ENCODE measurements at places on chromosomes 1 and 21.
A peak's percentile ranks its signal among the peaks of the same experiment; 100 is the strongest.

DNA sequence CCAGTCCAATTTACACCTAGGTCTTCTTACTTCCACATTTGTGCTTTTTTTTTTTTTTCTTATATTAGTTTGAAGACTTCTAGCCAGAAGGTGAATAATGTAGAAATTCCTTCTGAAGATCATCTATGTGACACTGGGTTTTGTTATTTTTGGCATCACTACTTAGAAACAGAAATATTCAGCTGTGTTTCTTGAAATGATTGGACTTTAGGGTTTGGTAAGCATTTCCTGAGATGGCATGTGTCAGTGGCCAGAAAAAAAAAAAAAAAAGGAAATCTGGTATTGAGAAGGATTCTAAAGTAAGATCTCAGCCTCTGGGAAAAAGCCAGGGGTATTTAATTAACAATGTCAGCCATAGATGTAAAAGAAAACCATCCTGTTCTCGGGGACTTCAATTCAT lies 43.4 kb upstream of the LRRC8C start:
- no peak for DNase-seq

DNA sequence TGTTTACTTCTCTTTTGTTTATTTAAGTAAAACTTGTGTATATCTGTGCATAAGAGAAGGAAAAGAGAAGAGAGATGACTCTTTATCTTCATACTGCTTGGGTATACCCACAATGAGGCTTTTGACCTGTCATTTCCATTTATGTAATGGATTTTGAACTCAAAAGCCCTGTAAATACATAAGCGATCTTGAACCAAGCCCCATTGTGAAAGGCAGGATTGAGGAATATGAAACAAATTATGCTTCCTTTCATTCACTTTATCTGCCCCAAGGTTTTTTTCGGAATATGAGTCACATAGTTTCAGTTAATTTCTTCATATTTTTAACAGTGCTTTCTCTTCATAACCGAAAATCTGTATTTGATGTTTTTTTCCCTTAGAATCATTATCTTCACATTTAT lies 21.4 kb downstream of the CNST start:
- DNase-seq: no peak

- DNase-seq: no peak
Observed at GRCh38 chr1:222631611-222632208, 13.8 kb downstream of the MIA3 start.

- DNase-seq: no peak
Observed at GRCh38 chr1:230495891-230496385, 69.8 kb upstream of the PGBD5 start.

- DNase-seq: no peak
Observed at GRCh38 chr1:85283475-85284199, 7.2 kb upstream of the BCL10 start.

DNA sequence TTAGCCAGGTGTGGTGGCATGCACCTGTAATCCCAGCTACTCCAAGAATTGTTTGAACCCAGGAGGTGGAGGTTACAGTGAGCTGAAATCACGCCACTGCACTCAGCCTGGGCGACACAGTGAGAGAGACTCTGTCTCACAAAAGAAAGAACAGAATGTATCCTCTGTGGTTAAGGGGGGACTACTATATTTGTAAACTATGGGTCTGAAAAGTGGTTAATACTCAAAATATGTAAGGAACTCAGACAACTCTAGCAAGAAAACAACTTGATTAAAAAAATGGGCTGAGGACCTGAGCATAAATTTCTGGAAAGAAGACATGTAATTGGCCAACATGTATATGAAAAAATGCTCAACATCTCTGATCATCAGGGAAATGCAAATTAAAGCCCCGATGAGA lies 11.2 kb downstream of the FNBP1L start:
- peak; percentile 42 for DNase-seq

DNA sequence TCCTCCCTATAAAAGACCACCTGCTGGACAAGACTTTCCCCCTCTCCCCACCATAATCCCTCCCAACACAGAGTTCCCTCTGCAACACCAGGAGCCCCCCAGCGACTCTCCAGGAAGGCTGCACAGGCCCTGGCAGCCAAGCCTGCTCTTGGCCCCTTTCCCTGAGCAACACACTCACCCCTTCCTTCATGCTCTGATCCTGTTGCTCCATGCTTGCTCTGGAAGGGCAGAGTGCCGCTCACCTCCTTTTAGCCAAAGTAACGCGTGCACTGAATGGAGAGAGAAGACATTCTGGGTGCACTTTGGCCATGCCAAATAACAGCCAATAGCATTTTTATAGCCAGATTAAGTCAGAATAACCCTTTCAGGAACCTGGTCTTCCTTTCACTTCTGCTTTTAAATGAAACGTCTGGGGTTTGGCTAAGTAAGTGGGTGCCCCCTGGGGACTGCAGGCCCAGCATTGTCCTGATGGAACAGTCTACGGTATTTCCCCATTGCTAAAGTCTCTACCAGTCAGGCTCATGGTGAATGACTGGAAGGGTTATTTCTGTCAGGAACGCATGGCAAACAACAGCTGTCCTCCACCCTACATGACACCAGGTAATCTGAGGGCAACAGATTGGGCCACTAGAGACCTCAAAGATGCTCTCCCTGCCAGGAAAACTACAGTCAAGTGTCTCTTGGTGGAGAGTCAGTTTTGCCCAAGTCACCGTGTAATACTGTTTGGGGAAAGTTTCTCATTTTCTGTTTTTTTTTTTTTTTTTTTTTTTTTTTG lies at the start of gene SLC2A5:
Gene SLC2A5 (minus strand): TSS at position 310 of the 775 bp plus-strand sequence. CDS start 99 bp downstream, at position 211.
- DNase-seq: no peak

DNA sequence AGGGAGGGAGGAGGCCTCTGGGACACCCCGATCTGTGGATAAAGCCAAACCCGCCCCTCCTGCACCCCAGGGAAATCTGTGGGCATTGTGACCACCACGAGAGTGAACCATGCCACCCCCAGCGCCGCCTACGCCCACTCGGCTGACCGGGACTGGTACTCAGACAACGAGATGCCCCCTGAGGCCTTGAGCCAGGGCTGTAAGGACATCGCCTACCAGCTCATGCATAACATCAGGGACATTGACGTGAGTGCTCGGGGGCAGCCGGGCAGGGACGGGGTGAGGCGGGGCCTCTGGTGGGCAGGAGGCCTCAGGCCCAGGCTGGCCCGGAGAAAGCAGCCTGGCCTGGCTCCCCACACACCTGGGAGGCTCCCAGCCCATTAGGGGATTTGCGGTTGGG lies 54.7 kb downstream of the ALPL start:
- DNase-seq: no peak

DNA sequence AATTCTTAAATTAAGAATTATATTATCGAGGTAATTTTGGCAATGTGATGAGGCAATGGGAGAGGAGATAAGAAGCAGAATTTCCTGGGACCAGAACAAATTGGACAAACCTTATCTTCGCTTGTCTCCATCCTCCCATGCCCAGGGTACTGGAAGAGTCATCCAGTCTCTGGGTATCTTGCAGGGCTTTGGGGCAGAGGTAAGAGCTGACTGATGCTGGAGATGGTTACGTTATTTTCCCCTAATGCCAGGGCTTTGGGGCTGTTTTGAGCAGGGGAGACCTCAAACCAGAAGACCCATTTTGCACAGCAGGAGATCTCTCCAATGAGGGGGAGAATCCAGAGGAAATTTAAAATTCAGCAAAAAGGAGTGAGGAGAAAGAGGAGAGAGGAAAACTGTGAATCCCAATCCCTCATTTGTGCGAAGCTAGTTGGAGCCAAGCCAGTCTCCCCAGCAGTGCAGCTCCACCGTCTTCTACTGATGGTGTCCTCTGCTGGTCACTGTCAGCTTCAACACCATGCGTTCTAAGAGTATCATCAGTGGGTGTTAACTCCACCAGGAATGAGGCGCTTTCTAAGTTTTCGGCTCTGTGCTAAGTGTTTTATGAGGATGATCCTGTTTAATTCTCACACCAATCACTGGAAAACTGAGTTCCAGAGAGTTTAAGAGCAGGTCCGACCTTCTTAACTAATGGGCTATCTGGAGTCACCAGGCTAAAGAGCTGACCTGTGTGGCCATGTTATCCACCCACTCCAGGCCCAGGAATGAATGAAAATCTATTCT lies 86.8 kb upstream of the CD34 start:
- peak; percentile 28 for DNase-seq

DNA sequence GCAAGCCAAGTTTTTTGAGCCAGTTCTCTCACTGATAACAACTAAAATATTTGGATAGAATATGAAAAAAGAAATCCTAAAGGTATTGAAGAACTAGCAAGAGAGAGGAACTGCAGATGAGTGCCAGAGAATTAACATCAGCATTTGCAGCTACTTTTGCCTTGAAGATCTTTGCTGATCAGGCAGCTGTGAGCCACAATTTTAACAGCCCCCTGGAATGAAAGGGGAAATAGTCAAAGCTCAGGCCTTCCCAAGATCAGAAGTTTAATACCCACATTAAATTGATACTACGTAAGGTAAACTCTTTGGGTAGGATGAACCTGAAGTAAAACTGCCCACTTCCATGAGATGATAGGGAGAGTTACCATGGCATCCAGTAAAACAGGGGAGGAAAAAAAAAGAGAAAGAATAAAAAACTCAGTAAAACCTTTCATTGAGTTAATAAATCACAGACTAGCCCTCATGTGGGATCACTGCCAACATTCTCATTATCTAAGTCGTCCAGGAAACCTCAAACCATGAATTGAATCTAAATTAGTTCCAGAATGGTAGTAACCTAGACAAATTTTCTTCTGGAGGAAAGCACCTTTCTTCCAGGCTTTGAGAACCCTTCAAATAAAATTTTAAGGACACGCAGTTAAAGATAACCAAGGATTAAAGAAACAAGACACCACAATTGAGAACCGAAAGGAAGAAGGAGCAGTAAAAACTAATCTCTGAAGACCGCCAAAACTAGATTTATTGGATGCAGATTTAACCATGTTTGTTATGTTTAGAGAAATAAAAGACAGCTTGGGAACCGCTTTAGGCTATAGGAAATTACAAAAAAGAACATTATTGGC lies 28.3 kb downstream of the SCP2 start:
- DNase-seq: peak; percentile 54

DNA sequence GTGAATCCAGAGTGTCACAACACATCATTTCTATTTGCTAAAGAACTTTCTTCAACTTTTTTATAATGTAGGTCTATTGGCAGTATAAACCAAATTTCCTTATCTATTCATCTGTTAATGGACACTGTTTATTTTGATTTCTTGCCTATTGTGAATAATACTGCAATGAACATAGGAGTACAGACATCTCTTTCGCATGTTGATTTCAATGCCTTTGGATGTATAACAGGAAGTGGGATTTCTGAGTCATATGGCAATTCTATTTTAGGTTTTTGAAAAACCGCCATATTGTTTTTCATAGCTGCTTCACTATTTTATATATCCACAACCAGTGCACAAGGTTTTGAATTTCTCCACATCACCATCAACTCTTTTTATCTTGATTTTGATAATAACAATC lies 198.7 kb downstream of the KCNT2 start:
- DNase-seq: peak; percentile 32

DNA sequence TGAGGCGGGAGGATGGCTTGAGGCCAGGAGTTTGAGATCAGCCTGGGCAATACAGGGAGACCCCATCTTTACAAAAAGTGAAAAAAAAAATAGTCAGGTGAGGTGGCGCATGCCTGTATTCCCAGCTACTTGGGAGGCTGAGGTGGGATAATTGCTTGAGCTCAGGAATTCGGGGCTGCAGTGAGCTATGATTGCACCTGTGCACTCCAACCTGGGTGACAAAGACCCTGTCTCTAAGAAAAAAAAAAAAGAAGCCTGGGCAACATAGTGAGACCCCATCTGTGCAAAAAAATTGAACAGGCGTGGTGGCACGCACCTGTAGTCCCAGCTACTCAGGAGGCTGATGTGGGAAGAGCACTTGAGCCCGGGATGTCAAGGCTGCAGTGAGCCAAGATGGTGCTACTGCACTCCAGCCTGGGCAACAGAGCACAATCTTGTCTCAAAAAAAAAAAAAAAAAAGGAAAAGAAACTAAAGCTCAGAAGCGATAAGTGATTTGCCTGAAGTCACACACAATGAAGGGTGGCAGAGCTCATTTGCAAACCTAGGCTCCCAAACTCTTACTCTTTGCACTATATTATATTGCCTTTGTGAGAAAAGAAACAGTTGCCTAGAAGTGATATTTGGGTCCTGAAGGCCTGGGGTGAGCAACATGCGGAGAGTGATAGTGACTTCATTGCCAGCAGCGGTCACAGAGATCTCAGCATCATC lies 2.0 kb downstream of the CCDC24 start:
- DNase-seq: no peak

DNA sequence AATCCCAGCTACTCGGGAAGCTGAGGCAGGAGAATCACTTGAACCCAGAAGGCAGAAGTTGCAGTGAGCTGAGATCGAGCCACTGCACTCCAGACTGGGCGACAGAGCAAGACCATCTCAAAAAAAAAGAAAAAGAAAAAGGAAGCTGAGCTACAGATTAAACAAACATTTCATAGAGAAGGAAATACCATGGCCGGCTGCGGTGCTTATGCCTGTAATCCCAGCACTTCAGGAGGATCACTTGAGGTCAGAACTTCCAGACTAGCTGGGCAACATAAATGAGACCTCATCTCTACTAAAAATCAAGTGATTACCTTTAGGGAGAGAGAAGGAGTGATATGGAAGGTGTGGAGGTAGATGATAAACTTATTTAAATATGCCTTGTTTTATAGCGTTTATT lies 14.0 kb upstream of the CFAP126 start:
- DNase-seq: no peak

- DNase-seq: no peak
Observed at GRCh38 chr1:173056365-173056764, 5.6 kb upstream of the TNFSF18 start.

- DNase-seq: no peak
Observed at GRCh38 chr1:8922962-8923361, 22.7 kb upstream of the CA6 start.

DNA sequence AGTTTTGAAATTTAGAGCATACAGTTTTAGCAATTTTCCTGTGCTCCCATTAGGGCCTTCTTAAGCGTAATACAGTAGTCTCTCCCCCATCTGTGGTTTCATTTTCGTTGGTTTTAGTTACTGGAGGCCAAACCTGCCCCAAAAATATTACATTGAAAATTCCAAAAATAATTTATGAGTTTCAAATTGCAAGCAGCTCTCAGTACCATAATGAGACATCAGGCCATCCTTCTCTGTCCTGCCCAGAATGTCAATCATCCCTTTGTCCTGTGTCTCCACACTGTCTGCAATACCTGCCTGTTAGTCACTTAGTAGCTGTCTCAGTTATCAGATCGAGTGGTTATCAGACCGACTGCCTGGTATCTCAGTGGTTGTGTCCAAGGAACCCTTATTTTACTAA lies 45.4 kb downstream of the ADSS2 start:
- no peak for DNase-seq

- no peak for DNase-seq
Observed at GRCh38 chr1:222037720-222038119, 295.8 kb upstream of the DUSP10 start.

DNA sequence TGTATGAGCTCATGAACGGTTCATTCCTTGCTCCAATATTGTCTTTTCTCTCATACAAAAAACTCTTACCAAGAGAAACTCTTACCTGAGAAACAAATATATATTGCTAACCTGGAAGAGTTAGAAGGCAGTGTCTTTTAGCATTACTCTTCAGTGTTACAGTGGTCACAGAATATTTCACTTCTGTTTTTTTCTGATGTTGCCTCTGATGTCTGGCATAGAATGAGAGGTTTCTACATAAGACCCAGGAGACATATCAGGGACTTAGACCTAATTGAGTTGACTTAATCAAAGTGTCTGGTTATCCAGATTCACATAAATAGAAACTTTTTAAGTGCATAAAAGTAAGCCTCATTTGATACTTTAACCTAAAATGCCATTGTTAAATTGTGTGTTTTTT lies 923.8 kb downstream of the TTLL7 start:
- DNase-seq: no peak

GRCh38 chr1:232334811-232335210 lies 295.1 kb downstream of the SIPA1L2 start:
- no peak for DNase-seq

All from non-pigmented ciliary epithelial cell (primary cell).